ENCODE measurements at places on chromosomes 11 and 22.

DNA sequence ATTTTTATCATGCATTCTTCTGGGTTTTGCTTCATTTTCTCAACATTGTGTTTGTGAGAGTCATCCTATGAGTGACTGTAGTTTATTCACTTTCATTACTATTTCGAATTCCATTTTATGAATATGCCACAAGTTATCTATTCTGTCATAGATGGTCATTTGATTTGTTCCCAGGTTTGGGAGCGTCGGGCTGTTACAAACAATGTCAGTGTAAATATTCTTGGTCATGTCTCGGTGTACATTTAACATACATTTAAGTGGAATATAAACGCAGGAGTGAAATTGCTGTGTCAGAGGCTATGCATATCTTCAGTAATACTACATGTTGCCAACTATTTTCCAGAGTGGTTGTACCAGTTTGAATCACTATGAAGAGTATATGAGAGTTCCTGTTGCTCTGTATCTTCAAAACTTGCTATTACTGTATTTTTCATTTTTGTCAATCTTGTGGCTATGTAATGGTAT, 2.4 kb downstream of the TRIM44 start:
- peak; percentile 29 for DNase-seq

- peak; percentile 25 for DNase-seq
Measured at GRCh38 chr22:35258191-35258988, 1.1 kb downstream of the HMGXB4 start.

- DNase-seq = no peak
Measured at GRCh38 chr11:128343870-128344269, 243.5 kb downstream of the ETS1 start.

DNA sequence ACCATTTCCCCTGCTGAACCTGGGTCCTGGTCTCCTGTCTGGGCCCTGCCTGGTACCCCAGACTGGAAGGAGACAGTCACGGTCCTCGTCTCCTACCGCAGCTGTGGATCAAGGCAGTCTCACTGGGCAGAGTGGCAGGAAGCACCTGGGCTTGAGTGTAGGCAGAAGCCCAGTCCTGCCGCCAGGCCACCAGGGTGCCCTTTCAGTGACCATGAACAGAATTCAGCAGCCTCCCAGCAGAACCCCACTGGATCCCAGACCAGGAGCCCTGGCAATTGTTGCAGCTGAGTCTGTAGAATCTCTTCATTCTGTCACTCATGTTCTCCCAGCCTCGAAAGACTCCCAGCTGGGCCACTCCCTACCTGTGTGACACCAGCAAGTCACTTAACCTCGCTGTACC, 25.5 kb upstream of the CREB3L1 start:
- DNase-seq = no peak

DNA sequence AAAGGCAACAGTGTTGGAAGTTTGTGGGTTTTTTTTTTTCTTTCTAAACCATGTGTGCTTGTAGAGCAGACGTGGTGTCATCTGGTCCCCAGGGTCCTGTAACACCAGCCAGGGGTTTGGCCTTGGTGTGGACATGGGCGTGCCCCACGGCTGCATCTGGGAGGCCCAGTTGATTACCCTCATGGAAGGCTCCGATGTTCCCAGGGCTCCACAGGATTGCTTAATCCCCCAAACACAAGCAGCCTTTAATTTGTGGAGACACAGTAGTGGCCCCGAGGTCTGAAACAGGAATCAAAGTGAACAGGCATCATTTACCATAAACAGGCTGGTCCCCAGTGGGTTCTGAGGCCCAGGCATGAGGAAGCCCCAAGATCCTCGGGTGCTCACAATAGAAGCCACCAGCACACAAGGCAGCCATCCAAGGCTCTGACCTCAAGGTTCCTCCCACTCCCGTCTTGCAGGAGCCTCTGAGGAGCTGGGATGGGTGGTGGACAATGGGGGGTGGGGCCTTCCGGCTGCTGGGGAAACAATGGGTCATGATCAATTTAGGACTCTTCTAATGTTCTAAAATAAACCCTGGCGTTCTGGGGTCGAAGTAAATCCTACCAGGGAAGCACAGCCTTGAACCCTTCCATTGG, 115.0 kb upstream of the CD82 start:
- DNase-seq = peak; percentile 28

GRCh38 chr22:46393873-46394272, 58.4 kb downstream of the TRMU start:
- DNase-seq = no peak

- DNase-seq = no peak
Measured at GRCh38 chr11:120020486-120020885, 117.4 kb downstream of the TRIM29 start.

DNA sequence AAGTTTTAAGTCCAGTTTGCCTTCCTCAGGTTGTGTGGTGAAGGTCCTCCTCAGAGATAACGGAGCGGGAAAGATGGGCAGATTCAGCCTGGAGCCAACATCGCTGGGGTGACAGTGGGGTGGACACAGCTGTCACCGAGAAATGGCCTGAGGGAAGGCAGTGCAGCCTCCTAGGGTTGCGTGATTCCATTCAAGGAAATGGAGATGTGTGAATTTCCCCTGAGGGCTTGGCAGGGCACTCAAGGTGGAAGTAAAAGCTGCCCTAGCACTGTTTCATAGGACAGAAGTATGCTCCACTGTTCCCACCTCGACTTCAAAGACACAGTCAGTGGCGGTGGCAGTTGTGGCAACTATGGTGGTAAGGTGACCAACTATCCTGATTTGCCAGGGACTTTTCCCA, 15.4 kb upstream of the CAT start:
- no peak for DNase-seq

DNA sequence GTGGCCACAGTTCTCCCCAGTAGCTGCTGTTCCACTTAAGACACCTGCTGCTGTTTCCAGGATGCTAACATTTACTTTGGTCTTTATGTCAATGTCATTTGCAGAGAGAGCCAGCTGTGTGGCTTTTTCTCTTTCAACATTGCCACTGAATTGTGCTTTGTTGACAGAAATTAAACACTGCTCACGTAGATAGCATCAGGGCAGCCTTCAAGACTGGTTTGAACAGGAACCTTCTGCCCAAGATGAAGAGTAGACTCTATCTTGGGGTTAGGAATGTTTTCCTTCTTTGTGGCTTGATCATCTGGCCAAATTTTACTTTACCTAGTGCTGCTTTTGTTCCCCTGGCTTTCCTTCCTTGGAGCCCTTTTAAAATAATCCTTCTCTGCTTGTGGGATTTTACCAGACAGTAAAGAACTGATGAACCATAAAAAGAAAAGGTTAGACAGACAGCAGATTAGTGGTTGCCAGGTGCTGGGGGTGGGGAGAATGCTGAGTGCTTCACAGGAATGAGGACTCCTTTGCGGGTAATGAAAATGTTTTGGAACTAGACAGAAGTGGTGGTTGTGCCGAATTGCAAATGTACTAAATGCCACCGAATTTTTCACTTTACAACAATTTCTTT, 22.7 kb upstream of the XBP1 start:
- DNase-seq = no peak
